Stimulated activated CD8-positive, alpha-beta memory T cell treated with anti-CD3 and anti-CD28 coated beads, Interleukin-12 subunit alpha, Interleukin-12 subunit beta, amount 100 ng/mL, for 4 hours (primary cell): ENCODE measurements at places on chromosomes 12 and 14.

DNA sequence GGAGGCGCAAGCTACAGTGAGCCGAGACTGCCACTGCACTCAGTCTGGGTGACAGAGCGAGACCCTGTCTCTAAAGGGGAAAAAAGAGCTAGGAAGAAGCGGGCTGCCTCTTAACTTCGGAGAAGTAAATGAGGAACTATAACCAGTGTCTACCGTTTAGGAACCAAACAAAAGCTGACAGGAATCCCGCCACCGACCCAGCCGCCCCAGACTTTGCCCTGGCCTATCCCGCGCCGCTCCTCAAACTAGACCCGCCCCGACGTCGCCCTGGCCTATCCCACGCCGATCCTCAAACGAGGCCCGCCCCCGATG lies 568 bp upstream of the SIVA1 start:
- DNase-seq, result no peak

DNA sequence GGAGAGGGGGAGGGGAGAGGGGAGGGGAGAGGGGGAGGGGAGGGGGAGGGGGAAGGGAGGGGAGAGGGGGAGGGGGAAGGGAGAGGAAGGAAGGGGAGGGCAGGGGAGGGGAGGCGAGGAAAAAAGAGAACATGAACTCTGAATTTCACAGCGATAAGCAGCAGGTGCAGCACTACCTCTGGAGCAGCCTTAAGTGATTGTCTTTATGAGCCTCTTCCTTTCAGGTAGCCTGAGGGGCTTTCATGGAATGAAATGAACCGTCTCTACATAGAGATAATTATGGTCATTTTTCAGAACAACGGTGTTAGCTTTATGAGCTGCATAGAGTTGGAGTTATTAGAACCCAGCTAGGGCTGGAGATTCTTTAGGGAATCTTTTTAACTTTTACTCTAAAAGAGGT lies 18.1 kb upstream of the PTCSC3 start:
- DNase-seq, result no peak

GRCh38 chr12:131312793-131313545 lies 359.3 kb downstream of the ADGRD1 start:
- DNase-seq, result no peak

GRCh38 chr14:59358102-59358501 lies 107.1 kb downstream of the GPR135 start:
- DNase-seq, result no peak

GRCh38 chr12:118359541-118359915 lies 13.2 kb downstream of the TAOK3 start:
- no peak for DNase-seq

GRCh38 chr14:98909251-98909944 lies 362.6 kb downstream of the BCL11B start:
- DNase-seq, result no peak

DNA sequence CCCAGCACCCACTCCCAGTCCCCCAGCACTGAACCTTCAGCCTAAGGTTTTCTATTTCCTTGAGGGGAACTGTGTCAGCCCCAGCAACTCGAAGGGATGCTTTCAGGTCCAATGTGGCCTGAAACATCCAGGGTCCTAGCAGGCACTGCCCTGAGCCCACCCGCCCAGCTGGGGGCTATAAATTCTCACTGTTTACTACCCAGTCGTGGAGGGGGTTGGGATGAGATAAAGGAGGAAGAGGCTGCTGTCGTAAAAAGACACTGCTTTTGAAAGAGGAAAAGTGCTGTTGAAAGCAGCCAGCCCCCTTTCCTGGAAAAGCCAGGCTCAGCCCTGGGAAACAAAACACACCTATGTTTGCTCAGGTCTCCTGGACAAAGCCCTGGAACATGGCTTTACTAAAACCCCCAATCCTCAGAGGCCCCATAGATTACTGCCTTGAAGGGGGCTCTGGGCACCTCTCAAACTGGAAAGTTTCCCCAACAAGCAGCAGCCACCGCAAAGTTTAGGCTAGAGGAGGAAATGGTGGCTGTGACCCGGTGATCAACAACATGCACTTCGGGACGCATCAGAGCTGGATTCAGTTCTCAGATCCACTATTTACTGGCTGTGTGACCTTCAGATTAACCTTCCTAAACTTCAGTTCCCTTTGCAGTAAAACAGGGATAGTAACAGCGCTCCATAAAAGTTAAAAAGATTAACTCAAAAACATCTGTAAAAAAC lies 51.0 kb downstream of the ACTN1 start:
- no peak for DNase-seq

DNA sequence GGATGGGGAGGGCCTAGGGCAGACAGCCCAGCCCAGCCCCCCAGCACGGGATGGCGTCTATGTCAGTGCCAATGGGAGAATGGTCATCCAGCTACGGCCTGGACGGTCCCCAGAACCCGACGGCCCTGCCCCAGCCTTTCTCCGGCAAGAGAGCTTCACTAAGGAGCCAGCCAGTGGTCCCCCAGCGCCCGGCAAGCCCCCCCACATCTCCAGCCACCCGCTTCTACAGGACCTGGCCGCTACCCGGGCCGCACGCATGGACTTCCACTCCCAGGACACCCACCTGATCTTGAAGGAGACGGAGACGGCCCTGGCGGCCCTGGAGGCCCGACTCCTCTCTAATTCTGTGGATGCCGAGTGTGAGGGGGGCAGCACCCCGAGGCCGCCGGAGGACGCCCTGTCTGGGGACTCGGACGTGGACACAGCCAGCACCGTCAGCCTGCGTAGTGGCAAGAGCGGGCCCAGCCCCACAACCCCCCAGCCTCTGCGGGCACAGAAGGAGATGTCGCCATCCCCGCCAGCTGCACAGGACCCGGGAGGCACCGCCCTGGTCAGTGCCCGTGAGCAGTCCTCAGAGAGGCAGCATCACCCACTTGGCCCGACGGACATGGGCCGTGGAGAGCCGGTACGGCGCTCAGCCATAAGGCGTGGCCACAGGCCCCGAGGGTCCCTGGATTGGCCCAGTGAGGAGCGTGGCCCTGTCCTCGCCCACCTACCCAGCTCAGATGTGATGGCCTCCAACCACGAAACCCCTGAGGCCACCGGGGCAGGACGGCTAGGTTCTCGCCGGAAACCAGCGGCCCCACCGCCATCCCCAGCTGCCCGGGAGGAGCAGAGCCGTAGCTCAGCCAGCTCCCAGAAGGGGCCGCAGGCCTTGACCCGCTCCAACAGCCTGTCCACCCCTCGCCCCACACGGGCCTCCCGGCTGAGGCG lies 21.9 kb downstream of the CEP170B start:
- DNase-seq, result no peak

DNA sequence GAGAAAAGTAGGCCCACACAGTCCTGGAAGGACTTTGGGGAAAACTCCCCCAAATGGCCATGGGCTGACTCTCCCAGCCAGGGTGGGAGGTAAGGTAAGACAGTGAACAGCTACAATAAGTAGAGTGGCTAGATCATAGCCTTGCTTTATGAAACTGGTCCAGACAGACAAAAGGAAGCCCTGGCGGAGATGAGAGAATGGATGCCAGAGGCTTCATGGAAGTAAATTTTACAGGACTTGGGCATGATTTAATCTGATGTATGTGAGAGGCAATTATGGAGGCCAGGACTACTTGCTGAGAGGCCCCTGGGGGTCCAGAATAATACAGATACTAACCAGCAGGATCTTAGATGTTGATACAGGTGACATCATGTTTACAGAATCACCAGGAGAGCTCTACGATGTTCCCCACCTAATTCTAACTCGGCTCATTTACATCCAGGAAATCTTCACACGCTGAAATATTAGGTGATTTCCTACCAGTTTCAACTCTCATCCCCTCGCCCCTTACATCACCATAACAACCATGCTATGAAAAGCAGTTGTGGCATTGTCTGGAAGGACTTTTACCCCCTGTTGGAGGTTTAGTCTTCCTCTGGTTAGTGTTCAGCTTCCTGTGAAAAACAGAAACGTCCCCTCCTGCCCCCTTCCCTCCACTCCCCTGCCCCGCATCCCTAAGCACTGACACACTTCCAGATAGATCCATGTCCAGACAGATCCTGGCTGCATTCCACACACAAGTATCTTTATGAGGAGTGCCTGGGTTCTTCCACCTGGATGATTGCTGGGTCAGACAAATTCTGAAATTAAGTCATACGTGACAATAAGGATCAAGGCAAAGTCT lies 39.5 kb upstream of the NT5DC3 start:
- DNase-seq, result no peak

DNA sequence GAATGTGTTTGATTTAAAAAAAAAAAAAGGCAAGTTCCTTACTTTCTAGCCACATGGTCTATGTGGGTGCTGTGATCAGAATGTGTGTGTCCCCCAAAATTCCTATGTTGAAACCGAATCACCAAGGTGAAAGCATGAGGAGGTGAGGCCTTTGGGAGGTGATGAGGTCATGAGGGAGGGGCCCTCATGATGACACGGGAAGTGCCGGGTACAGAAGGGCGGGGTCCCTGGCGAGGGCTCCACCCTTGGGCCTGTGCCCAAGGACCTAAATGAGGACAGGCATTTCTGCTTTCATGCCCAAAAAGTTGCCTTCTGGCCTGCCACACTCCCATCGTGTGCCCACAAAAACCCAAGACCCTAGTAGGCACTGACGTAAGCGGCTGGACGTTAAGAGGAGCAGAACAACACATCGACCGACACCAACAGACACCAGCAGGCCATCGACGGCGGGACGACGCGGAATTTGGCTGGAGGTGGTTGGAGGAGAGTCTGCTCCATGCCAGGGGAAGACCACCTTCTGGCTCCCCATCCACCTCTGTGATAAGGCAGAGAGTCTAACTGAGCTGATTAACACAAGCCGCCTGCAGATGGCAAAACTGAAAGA lies 211.8 kb downstream of the FOXN3 start:
- no peak for DNase-seq

DNA sequence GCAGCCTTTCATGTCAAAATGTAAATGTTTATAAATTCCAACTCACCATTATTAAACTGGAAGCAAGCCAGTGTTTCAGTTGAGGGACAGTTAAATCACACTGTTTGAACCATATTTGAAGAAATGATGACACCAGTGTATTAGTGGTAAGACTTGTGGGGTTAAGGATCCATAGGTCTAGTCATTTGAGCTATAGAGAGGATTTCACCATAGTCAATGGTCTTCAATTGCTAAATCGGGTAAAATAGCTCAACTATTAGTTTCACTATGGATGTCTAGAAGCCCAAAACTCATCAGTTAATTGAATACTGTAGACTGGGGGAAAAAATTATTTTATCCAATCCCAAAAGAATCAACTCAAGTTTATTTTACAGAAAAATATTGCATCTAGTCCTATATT lies 659.1 kb downstream of the NRXN3 start:
- no peak for DNase-seq

DNA sequence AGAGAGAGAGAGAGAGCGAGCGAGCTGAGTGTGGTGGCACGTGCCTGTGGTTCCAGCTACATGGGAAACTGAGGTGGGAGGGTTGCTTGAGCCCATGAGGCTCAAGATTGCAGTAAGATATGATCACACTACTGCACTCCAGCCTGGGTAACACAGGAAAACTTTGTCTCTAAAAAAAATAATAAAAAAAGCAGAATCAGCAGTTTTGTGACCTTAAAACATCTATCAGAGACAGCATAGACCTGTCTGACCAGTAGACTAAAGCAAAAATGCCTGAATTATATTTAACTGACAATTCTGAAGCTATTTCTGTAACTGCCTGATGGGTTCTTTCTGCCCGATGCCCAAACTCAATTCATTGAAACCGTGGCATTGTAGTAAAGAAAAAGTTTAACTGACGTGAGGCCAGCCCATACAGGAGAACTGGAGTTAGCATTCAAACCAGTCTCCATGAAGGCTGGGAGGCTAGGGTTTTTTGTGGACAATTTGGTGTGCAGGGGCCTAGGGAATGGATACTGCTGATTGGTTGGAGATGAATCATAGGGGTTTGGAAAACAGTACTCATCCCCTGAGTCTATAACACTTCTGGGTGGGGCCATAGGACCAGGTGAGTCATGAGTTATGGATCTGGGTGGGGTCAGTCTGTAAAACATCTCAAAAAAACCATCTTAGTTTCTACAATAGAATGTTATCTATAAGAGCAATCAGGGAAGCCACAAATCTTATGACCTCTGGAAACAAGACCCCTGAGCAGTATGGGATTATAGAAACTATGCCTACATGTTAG lies 8.0 kb upstream of the RASSF8 start:
- DNase-seq, result no peak

GRCh38 chr12:65510584-65511050 lies 232.1 kb downstream of the MSRB3 start:
- no peak for DNase-seq

DNA sequence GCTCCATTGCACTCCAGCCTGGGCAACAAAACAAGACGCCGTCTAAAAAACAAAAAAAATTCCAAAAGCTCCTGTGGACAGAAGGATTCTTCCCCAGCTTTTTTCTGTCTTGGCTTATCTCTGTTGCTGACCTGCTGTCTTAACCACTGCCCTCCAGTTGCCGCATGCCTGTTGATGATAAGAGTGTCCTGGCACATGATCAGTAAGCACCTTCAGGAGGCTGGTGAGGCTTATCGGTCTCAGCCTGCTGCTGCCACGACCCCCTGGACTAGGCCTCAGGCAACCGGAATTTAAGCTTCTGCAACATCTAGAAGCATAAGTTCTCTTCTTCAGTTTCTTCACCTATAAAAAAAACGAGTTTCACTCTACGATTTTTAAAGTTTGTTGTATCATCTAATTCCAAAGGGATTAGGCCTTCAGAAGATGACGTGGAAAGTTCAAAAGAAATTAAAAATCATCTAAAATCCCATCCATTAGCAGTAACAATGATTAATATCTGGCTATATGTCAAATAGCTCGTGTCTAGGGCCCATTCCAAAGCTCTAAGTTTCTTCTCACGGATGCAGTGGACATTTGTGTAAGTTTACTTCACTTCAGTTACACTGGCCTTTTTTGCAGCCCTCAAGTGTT lies 46.4 kb downstream of the RESF1 start:
- DNase-seq, result no peak

DNA sequence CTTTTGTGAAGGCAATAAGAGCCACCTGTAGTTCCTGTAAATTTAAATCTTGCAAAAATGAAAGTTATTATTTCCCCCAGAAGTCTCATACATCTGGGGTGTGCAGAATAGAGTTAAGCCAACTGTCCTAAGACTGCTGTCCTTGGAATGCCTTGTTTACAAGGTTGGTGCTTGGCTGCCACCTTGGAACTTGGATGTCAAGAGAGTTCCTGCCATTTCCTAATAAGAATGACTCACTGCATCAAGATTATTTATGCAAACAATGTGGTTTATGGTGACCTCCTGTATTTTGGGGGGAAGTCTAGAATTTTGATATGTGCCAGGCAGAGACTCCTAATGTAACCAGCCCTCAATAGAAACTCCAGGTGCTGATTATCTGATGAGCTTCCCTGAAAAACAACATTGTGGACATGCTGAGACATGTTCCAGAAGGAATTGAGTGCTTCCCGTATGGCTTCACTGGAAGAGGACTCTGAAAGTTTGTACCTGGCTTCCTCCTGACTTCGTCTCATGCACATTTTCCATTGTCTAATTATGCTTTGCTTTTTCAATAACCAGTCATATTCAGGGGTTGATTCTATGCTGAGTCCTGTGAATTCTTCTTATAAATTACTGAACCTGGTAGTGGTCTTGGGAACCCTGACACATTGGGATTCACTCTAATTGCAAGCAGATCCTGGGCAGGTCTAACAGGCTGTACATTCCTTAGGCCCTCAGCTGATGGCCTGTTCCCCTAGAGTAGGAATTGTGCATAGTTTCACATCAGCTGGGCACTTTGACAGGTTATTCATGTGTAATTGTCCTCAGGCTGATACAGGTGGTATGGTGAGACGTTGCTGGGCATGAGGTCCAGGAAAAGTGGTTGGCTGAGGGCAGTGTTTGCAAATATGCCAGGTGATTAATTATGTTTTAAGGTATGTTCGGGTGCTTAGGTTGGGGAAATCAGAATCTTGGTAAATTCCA lies 1370.7 kb upstream of the TMEM132C start:
- DNase-seq, result no peak

- no peak for DNase-seq
Measured at GRCh38 chr14:77314539-77315457, 5.9 kb downstream of the POMT2 start.
